ENCODE measurements at places on chromosomes 5 and 9. TPM values are rescaled to one million over a fixed set of nuclear protein-coding genes. Genes with fewer than 3 reads are reported as not detected.

GRCh38 chr9:121620777-121621449 lies 30.5 kb upstream of the DAB2IP start:
- H3K27me3 ChIP-seq, result peaks cover 3% of the 10 kb centered on the region
- no peaks in the 10 kb centered on the region for H3K36me3 ChIP-seq
- H3K4me1 ChIP-seq, result no peaks in the 10 kb centered on the region
- DNase-seq, result peak; percentile 17

DNA sequence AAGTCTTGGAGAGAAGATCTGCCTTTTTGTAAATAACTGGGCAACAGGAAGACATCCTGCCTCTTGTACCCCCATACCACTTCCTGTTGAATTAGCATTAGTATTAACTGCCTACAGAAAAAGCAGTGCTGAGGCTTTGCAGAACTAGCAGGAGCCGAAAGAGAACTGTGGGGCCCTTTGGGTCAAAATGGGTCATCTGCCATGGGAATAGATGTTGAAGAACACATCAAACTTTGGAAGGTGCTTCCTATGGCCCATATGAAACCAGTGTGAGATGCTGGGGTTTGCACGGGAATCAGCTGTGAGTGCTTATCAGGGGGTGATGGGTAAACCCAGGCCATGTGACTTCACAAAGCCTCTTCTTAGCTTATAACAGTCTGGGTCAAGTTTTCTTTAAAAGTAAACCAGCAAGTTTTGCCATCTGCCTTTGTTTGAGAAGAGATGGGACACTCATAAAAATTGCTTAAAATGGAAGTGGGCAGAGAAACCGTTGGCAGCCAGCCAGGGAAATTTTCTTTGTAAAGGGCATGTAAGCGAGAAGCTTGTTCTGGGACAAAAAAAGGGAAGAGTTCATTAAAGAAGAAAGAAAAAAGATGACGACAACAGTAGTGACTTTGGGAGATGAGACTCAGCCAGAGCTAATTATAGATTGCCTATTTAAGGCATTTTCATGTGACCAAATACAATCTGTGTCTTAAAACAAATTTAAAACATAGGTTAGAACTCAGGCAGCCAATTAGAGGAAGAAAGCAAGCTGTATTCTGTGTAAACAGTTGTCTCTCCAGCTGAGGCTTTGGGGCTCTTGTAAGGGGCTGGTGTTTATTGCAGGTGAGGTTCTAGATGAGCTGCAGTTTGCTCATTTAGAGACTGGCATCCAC lies 4.4 kb downstream of the SLC25A25 start:
- peaks cover 44% of the 10 kb centered on the region for H3K4me1 ChIP-seq
- peak overlapping the region; percentile 64 for H3K4me3 ChIP-seq
- peak overlapping the region; percentile 92 for H3K27ac ChIP-seq
- H3K36me3 ChIP-seq, result peaks cover 13% of the 10 kb centered on the region
- peak; percentile 81 for DNase-seq
- no peaks in the 10 kb centered on the region for H3K27me3 ChIP-seq

Gene SOX30
- 0.44 TPM for total RNA-seq

DNA sequence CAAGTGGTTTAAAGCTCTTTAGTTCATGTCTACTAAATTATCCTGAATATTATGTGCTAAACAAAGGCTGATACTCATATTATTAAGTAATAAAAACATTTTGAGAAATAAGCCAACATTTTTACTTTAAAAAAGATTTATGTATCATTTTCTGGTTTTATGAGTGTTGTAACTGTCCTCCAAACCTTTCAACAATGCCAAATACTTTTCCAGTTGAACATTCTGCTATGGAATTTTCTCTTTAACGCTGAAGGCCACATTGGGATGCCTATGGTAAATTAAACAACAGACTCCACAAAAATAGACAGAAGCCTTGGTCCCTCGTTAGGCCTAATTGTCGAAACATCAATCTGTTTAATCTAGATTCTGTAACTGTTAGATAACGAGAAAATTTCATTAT lies 131.3 kb downstream of the GLIS3 start:
- no peaks in the 10 kb centered on the region for H3K36me3 ChIP-seq
- DNase-seq, result no peak
- H3K4me1 ChIP-seq, result no peaks in the 10 kb centered on the region
- peaks cover 2% of the 10 kb centered on the region for H3K27me3 ChIP-seq
- H3K4me3 ChIP-seq, result no peak overlapping the region
- H3K27ac ChIP-seq, result no peak overlapping the region

Gene ACSL6
- 3.1 TPM for total RNA-seq

GRCh38 chr5:153813901-153814300 lies 224.8 kb downstream of the FAM114A2 start:
- no peak for DNase-seq
- no peak overlapping the region for H3K4me3 ChIP-seq
- no peaks in the 10 kb centered on the region for H3K36me3 ChIP-seq

Gene SHROOM1
- 0.63 TPM for total RNA-seq

- H3K4me3 ChIP-seq, result no peak overlapping the region
- no peaks in the 10 kb centered on the region for H3K4me1 ChIP-seq
- DNase-seq, result no peak
- H3K27ac ChIP-seq, result no peak overlapping the region
- peaks cover 6% of the 10 kb centered on the region for H3K27me3 ChIP-seq
- H3K36me3 ChIP-seq, result no peaks in the 10 kb centered on the region
Measured at GRCh38 chr5:156340893-156341292, 13.9 kb downstream of the SGCD start.

DNA sequence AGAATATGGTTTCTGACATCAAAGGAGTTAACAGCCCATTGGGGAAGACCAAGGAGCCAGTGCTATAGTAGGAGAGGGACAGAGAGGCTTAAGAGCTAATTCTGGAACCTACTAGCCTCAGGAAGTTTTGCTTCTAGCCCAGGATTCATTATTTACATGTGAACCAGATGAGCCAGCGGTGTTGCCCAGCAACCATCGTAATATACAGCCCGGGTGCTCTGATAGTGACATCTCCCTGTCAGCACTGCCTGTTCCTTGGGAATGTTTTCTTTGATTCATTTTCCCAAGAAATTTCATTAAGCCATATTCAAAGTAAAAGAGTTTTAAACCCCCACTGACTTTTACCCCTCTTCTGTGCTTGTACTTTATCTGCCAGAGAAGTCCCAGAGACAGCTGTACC lies 217.4 kb upstream of the ADAMTSL1 start:
- no peaks in the 10 kb centered on the region for H3K36me3 ChIP-seq
- no peak overlapping the region for H3K27ac ChIP-seq
- H3K27me3 ChIP-seq, result peaks cover 18% of the 10 kb centered on the region
- DNase-seq, result no peak
- H3K4me3 ChIP-seq, result no peak overlapping the region
- H3K4me1 ChIP-seq, result peaks cover 1% of the 10 kb centered on the region

Gene SV2C
- not detected for total RNA-seq

DNA sequence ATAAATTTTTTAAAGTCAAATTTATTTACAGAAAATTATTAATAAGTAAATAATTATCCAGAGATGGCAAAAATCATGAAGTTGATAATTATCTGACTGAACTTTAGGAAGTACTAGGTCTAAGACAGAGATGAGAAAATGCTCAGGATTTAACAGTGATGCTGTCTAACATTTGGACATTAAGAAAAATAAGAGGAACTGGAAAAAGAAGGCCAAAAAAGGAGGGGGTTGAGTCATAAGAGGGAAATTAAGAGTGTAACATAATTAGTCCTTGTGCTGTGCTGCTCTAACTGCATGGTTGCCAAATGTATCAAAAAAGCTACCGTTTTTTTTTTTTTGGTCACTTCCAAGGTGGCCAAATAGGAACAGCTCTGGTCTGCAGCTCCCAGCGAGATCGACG lies 35.4 kb upstream of the TUT7 start:
- no peak overlapping the region for H3K4me3 ChIP-seq
- H3K27ac ChIP-seq, result no peak overlapping the region

Gene PPIC
- total RNA-seq, result not detected

- H3K4me3 ChIP-seq, result peak overlapping the region; percentile 66
- peaks cover 85% of the 10 kb centered on the region for H3K4me1 ChIP-seq
- no peaks in the 10 kb centered on the region for H3K27me3 ChIP-seq
- H3K27ac ChIP-seq, result peak overlapping the region; percentile 96
- peaks cover under 1% of the 10 kb centered on the region for H3K36me3 ChIP-seq
- DNase-seq, result peak; percentile 52
Measured at GRCh38 chr5:14595189-14595588, 13.6 kb downstream of the OTULINL start.
